Stimulated activated CD4-positive, alpha-beta T cell treated with anti-CD3 and anti-CD28 coated beads, Interleukin-1b, Interleukin-23, amount 100 ng/mL, for 1 hour (primary cell): ENCODE measurements at places on chromosomes 1 and 21.

- no peak for DNase-seq
Measured at GRCh38 chr1:76133977-76134376, 59.4 kb downstream of the ST6GALNAC3 start.

DNA sequence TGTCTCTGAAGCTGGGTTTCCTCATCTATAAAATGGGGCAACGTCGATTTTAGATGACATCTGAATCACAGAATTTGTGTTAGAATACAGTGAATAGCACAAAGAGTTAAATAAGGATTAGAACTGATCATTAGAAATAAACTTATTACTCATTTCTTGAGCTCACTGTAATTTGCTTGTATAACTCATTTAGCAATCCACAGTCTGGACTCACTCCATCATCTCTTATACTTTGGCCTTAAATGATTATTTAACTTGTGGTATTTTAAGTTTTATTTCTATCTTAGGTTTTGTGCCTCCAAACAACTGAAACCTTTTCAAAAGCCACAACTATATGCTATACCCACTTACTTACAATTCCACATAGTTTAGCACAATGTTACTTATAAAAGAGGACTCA is 128.0 kb downstream of the CDC42BPA start:
- no peak for DNase-seq

DNA sequence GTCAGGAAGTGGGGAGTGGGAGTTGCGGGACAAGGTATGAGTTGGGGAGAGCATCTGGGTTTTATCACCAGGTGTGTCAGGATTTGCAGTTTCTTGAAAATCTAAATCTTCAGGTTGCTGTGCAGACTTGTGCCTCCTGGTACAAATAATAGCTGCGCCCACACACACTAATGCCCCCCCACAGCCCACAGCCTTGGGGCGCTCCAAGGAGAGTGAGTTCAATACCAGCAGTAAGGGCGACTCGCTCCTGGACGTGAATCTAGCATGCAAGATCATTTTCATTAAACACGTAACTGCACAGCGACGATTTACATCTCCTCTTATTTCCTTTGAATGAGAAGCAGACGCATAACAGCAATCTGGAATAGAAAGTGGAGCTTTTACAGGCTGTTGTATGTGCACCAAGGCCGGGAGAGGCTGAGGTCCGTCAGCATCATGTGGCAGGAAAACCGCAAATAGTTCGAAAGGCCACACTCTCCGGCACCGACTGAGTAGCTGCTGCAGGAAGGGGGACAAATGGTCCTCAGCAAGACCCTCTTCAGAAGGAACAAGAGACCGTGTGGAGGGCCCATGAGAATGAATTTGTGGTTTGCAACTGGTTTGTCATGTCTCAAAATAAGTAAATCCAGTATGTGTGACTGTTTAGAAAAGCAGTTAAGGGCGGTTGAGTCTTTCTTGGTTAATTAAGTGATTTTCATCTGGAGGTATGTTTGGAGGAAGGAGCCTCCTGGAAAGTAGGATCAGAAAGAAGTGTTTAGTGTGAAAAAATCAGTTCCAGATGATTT is 439.5 kb downstream of the SMYD3 start:
- no peak for DNase-seq

GRCh38 chr1:183881387-183882131 is 76.6 kb downstream of the RGL1 start:
- DNase-seq, result no peak

DNA sequence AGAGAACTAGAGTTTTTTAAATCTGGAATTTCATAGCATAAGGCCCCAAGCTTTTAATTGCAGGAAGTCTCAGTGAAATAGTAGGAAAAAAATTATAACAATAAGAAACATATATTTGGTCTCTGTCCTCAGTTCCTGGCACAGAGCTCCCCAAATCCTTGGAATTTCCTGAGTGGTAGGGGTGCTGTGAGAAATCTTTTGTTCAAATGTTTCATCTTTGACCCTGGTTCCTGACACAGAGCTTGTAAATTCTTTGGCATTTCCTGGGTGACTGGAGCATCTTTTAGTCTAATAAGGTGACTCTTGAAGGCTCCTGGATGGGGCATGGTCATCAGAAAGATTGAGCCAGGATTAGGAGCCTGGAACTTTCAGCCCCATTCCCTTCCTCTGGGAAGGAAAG is 225.7 kb upstream of the AJAP1 start:
- DNase-seq, result no peak

GRCh38 chr1:211738691-211739301 is 63.4 kb upstream of the NEK2 start:
- DNase-seq, result no peak

DNA sequence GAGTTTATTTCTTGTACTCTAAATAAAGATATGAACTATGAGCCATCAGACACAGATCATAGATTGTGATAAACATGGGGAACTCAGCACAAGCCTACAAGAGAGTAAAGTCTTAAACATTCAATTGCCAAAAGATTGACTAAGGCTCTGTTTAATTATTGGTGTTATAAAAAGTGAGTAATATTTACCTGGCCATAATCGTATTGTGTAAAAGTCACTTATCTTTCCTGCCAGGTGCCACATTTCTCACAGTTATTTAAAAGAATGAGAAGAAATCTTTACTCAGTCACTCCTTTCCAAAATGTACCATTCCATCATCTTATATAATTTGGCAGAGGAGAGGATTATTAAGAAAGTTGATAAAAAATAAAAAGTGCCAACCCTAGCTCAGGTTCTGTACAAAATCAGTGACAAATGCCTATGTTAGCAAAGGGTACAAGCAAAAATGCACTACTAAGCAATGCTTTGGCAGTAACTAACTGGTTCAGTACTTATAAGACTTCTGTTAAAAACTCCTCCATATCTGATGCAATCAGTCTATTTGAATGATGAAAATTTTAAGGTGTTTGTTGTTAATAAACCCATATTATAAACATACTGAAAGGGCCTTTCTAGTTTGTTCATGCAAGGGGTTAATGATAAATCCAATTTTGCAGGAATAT is 5.8 kb upstream of the NR5A2 start:
- DNase-seq, result no peak

DNA sequence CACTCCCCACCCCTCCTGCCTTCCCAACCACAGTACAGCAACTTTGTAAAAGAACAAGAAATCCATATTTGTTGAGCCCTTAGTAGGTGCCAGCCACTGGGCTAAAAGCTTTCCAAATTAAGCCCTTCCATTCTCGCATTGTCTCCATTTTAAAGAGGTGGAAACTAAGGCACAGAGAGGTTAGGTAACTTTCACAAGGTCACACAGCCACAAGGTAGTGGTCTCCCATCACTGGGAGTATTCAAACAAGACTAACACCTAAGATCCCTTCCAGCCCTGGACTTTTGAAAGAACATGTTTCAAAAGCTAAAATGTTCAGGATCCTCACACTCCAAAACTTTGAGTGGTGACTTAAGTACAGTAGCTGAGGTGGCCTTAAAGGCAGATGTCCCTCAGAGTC is 3.2 kb downstream of the SDC3 start:
- DNase-seq, result no peak

DNA sequence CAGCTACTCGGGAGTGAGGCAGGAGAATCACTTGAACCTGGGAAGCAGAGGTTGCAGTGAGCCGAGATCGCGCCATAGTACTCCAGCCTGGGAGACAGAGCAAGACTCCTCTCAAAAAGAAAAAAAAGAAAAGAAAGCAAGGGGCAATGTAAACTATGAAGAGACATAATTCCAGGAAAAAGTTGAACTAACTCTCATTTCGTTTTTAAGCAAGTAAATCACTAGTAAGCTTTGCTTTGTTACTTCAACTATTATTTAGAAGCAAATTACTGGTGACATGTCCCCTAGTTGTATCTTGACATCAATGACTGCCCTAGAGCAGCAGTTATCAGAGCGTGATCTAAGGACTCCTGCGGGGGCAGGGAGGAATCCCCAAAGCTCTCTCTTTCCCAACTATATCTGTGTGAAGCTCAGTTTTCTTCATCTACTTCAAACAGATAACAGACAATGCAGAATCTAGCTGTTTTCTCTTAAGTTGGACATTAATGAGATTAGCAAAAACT is 18.7 kb downstream of the CLSTN1 start:
- no peak for DNase-seq

DNA sequence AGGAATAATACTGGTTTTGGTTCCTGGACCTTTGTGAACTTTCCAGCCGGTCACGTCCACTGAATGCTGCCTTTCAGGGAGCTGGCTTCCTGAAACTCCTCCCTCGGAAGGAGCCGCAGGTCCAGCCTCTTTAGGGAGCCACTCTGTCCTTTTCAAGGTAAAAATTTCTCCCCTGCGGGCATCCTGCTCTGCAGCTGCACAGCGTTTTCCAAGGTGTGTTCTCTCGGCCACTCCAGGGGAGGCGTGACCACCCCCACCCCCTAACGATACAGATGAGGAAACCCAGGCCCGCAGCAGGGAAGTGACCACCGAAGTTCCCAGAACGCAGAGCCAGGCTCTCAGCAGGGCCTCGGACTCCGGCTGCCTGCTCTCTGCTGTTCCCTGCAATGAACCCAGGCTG is 21.5 kb downstream of the PADI2 start:
- no peak for DNase-seq

DNA sequence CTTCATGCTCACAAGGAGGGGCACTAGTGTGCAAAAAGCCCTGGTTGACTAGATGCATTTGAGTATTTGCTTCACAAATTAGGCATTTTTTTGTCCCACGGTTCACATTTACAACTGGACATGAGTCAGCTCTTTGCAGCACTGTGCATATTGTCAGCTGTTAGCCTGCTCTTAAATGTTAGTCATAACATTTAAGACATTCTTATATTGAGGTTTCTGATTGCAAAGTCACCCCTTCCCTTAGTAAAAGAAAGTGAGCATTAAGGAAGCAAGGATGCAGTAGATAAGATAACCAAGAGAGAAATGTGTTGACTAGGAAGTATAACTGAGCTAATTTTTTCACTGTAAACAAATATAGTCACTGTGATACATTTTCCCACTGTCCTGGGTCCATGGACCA is 132.6 kb upstream of the CTTNBP2NL start:
- DNase-seq, result no peak

GRCh38 chr1:58620926-58621325 is 43.9 kb upstream of the TACSTD2 start:
- no peak for DNase-seq

- DNase-seq, result no peak
Measured at GRCh38 chr1:207818971-207819451, 67.2 kb downstream of the CD46 start.

- no peak for DNase-seq
Measured at GRCh38 chr1:19329188-19329587, 17.1 kb downstream of the SLC66A1 start.

DNA sequence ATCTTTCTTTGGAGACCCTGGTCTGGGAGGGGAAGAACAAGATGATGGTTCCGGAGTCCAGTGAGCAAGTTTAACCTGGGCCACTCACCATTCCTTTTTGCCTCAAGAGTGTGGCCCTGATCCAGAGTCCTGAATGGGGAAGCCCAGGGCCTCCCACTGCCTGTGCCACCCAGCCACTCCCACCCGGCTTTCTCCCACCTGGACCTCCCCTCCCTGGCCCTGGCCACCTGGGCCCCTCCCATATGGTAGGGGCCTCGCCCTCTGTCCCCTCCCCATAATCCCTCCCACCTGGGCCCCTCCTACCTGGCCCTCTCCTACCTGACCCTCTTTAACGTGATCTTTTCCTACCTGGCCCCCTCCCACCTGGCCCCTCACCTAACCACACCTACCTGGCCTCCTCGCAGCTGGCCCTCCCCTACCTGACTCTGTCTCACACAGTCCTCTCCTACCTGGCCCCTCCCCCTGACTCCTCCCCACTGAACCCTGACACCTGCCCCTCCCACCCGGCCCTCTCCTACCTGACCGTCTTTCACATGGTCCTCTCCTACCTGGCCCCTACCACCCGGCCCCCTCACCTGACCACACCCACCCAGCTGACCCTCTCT is 220.7 kb upstream of the VAMP3 start:
- DNase-seq, result no peak

DNA sequence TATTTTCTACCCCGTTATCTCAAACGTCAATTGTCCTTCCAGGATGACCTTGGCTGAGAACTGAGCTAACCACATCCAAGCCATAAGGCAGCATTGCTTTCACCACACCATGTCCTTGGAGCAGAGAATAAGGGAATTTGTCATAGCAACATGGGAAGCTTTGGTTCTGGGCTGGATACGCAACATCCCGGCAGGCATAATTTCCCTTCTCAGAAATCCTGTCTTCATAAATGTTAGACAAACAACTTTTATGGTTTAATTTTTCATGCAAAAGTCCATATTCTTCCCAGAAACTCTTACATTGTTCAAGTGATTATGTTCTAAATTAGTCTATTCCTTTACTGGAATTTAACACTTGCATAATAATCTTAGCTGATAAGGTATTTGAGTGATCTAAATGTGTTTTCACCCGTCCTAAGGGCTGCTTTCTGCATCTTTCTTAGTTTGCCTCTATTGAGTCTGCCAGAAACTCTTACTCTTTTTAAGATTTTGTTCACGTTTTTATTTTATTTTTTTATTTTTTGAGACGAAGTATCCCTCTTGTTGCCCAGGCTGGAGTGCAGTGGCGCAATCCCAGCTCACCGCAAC is 51.8 kb downstream of the KCNJ15 start:
- no peak for DNase-seq

DNA sequence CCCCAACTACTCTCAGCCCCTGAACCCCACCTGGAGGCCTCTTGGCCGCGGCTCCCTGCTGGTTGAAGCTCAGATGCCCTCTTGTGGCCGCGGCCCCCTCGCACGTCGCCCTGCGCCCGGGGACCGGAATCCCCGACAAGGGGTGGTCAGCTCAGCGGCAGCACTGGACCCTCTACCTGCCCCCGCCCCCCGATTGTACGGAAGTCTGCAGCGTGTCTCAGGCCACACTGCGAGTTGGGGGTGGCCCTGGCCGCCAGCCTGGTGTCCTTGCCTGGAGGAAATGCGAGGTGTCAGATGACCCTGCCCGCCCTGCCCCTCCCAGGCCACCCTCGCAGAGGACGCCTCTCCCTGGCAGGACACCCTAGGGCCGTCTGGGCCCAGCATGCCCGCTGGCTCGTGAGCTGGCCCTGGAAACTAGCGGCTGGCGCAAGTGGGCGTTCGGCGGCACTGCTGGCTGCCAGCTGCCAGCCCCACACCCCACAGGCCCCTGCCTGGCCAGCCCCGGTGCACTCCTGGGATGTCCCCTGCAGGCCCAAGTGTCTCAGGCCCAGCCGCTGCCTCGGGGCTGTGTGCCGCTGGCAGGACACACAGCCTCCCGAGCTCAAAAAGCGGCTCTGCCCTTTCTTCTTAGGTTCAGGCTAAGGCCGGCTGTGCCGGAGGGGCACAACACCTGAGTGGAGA is 60.8 kb downstream of the EDN2 start:
- DNase-seq, result no peak

DNA sequence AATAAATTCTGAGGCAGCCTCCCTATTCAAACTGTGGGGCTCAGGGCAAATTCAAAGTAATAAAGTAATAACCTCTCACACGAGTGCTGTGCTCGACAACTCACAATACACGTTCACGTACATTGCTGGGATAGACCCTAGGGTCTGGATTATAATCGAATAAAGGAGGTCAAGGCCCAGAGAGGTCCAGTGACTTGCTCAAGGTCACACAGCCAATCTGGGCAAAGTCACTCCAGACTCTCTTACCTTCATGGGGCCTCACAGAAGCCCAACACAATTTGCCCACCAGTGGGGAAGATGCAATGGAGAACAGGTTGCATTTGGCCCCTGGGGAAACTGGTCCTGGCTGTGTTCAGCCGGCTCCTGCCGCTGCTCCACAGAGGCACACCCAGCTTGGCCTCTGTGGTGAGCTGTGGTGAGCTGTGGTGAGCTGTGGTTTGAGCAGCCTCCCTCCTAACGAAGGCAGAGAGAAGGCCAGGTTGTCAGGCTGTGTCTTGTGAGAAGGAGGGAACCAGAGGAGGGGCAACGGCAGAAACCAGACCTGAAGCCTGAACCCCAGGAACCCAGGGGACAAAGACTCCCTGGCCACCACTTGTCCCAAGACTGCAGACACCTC is 35.1 kb downstream of the NUAK2 start:
- no peak for DNase-seq

GRCh38 chr1:183953031-183953430 is 84.5 kb downstream of the COLGALT2 start:
- DNase-seq, result no peak
